ENCODE measurements at places on chromosomes 6 and 20. TPM values are rescaled to one million over a fixed set of nuclear protein-coding genes. Genes with fewer than 3 reads are reported as not detected.

DNA sequence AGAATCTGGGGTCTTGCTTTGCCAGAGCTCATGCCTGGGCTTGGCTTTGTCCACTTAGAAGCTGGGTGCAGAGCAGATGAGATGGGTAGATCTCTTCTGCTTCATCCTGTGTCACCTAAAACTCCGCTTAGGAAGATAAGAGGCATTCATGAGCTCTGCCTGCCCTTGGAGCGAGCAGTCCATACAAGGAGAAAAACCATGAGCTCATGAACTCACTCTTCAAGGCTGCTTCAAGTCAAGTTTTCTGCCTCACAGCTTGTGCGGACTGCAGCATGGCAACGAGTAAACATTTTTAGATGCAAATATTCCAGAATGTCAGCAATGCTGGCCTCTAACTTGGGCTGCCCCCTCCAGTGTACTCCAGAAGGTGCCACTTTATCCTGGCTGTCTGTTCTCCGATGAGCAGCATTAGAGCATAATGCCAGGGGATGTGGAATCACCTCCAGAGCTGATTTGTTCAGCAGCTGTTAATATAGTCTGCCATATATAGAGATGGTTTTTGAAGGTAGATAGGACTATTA is 10.7 kb upstream of the UQCC2 start:
- H3K27me3 ChIP-seq, result no peaks in the 10 kb centered on the region
- H3K36me3 ChIP-seq, result no peaks in the 10 kb centered on the region
- peaks cover 43% of the 10 kb centered on the region for H3K4me1 ChIP-seq
- H3K27ac ChIP-seq, result no peak overlapping the region
- no peak for DNase-seq

DNA sequence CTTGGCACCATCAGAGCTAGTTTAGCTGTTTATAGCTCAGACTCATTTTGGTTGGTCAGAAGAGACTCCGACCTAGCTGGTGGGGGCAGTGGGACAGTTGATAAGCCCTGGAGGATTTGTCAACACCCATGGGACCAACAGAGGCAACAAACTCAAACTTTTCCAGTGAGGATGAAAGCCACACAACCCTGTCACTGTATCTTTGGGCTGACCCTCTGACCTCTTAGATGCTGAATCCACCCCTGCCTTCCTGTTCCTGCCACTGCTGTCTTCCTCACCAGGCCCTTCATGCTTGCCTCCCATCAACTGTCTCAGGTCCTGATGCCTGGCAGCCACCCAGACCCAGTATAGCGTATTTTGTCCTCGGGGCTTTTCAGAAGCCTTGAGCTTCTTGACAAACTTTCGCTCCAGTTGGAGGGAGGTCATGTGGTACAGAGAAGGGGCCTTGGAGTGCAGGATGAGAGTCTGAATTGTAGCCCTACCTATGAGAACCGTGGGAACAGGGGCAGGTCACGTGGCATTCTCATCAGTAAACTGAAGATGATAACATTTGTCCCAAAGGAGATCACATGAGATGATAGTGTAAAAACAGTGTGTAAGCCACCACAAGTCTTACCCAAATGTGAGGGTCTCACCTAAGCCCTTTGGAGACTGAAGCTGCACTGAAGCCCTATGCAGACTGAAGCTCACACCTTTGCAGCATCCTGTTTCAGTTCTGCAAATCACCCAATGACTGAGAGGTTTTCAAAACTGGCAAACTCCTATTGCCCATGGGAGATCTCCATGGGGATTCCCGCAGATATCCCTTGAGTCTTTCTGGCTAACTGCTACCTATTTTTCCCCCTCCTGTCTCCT is 72.0 kb upstream of the F13A1 start:
- no peak overlapping the region for H3K27ac ChIP-seq
- no peaks in the 10 kb centered on the region for H3K27me3 ChIP-seq
- no peak for DNase-seq
- H3K36me3 ChIP-seq, result no peaks in the 10 kb centered on the region
- H3K4me1 ChIP-seq, result peaks cover 18% of the 10 kb centered on the region
- no peak overlapping the region for H3K4me3 ChIP-seq

DNA sequence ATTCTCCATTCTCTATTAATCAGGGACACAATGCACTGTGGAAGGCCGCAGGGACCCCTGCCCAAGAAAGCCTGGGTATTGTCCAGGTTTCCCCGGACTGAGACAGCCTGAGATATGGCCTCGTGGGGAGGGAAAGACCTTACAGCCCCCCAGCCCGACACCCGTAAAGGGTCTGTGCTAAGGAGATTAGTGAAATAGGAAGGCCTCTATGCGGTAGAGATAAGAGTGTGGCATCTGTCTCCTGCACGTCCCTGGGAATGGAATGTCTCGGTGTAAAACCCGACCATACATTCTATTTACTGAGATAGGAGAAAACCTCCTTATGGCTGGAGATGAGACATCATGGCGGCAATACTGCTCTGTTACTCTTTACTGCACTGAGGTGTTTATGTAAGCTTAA is 15.7 kb upstream of the EIF2S2 start:
- H3K36me3 ChIP-seq, result no peaks in the 10 kb centered on the region
- no peaks in the 10 kb centered on the region for H3K27me3 ChIP-seq
- no peaks in the 10 kb centered on the region for H3K4me1 ChIP-seq

- no peaks in the 10 kb centered on the region for H3K27me3 ChIP-seq
- peaks cover 12% of the 10 kb centered on the region for H3K4me1 ChIP-seq
- no peaks in the 10 kb centered on the region for H3K36me3 ChIP-seq
Measured at GRCh38 chr6:33749401-33749800, 2.7 kb upstream of the IP6K3 start.

DNA sequence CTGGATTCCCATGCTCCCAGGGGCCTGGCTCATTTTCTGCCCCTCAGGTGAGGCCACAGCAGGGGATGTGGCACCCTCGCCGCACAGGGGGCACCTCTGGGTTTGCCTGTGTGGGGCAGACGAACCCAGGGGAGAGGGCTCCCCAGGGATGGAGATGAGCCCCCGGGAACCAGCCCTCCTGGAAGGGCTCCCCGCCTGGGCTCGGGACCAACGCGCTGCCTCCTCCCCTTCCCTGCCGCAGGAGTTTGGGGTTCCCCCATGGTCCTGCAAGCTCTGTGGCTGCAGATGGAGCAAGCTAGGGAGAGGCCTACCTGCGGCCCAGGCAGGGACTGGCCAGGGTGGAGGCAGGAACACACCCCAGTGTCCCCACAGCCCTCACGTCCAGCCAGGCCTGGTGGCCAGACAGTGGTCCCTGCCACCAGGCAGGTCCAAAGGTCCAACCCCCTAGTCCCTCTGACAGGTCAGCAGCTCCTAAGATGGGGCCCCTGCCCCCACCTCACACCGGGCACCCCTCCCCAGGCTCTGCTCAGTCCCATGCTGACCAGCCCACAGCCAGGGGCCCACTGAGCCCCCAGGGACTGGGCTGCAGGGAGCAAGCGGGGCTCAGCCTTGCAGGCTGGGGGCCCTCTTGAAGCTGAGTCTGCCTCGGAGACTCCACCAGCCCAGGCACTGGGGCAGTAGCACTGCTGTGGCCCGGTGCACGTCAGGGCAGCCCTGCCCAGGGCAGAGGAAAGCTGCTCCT is 13.7 kb downstream of the LAMA5 start:
- peaks cover 33% of the 10 kb centered on the region for H3K36me3 ChIP-seq
- peak; percentile 32 for DNase-seq
- peaks cover 63% of the 10 kb centered on the region for H3K4me1 ChIP-seq
- H3K27ac ChIP-seq, result peak overlapping the region; percentile 95
- H3K4me3 ChIP-seq, result no peak overlapping the region
- no peaks in the 10 kb centered on the region for H3K27me3 ChIP-seq

- H3K27ac ChIP-seq, result no peak overlapping the region
- no peaks in the 10 kb centered on the region for H3K36me3 ChIP-seq
- no peaks in the 10 kb centered on the region for H3K27me3 ChIP-seq
- no peak for DNase-seq
- H3K4me3 ChIP-seq, result no peak overlapping the region
Measured at GRCh38 chr6:156683821-156684220, 93.4 kb upstream of the ARID1B start.

DNA sequence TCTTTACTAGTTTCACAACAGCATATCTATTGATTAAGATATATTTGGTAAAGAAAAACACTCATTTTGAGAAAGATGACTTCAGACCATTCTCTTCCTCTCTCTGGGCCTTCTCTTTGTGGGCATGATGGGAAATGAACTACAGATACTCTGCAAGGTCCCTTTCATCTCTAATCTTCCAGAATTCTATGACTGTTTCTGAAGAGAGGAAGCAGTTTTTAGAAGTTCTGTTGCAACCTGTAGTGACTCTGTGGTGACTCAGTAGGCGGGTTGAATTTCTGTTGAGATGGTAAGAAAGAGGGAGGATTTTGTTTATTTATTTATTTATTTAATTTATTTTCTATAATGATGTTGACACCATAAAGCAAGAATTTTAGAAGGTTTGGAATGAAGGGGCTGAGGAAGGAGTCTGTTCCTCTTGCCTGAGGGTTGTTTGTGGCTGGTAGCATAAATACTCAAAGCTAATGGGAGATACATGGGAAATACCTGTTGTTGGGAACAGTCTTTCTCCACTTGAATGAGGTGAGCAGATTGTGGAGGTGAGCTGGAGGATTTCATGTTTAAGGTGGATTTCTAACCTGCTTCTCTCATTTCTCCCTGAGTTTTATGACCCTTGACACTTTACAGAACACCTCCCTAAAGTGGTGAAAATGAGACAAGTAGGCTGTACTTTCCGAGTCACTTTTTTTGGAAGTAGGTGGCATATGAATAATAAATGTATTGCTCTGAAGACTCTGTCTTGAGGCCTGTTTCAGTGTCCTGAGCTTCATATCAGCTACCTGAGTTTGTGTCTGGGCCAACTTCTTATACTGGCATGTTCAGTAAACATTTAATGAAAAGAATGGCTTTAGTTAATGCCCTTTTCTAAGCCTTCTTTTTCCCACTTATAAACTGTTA is 15.0 kb downstream of the ACSS2 start:
- DNase-seq, result no peak
- no peak overlapping the region for H3K27ac ChIP-seq
- peaks cover 3% of the 10 kb centered on the region for H3K4me1 ChIP-seq

Gene MUC21
- total RNA-seq, result not detected

Measured in heart left ventricle (tissue), 16 donors.